ENCODE measurements at places on chromosomes 7 and 10. TPM values are rescaled to one million over a fixed set of nuclear protein-coding genes. Genes with fewer than 3 reads are reported as not detected.

GRCh38 chr7:46468753-46469356 lies 547.8 kb upstream of the IGFBP3 start:
- DNase-seq = no peak

The VAX1 gene
- not detected for polyA plus RNA-seq

DNA sequence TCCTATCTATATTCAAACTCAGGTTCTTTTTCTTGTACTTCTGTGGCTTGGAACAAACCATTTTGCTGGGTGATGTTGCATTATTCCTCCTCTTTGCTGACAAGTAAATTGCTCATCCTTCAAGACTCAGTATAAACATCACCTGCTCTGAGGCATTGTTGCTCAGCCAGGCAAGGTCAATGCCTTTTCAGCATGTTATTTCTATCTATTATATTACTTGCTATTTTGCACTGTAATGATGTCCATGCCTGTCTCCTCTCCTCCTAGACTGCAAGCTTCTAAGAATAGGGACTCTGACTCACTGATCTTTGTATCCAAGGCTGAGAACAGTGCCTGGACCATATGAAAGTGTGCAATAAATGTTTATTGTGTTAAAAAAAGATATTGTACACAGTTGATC lies 293.8 kb downstream of the RNLS start:
- DNase-seq = no peak

The TET1 gene
- 7.5 TPM for polyA plus RNA-seq

GRCh38 chr7:88183051-88183450 lies 36.8 kb downstream of the SRI start:
- no peak for DNase-seq

GRCh38 chr7:75646571-75647102 lies 92.1 kb downstream of the HIP1 start:
- DNase-seq = no peak

The EPDR1 gene
- polyA plus RNA-seq = 81.3 TPM

GRCh38 chr7:8365499-8366110 lies 67.8 kb upstream of the NXPH1 start:
- no peak for DNase-seq

The CPXM2 gene
- polyA plus RNA-seq = 0.72 TPM

- DNase-seq = no peak
Measured at GRCh38 chr10:86968994-86969355, 693 bp downstream of the ADIRF start.

The ANKRD7 gene
- 0.52 TPM for polyA plus RNA-seq

GRCh38 chr7:48053736-48054135 lies 18.4 kb downstream of the C7orf57 start:
- DNase-seq = no peak

The SLC26A3 gene
- not detected for polyA plus RNA-seq

The RABGEF1 gene
- 31.4 TPM for polyA plus RNA-seq

Data from muscle of arm (tissue), 14 donors.